ENCODE measurements at places on chromosomes 3 and 15.

DNA sequence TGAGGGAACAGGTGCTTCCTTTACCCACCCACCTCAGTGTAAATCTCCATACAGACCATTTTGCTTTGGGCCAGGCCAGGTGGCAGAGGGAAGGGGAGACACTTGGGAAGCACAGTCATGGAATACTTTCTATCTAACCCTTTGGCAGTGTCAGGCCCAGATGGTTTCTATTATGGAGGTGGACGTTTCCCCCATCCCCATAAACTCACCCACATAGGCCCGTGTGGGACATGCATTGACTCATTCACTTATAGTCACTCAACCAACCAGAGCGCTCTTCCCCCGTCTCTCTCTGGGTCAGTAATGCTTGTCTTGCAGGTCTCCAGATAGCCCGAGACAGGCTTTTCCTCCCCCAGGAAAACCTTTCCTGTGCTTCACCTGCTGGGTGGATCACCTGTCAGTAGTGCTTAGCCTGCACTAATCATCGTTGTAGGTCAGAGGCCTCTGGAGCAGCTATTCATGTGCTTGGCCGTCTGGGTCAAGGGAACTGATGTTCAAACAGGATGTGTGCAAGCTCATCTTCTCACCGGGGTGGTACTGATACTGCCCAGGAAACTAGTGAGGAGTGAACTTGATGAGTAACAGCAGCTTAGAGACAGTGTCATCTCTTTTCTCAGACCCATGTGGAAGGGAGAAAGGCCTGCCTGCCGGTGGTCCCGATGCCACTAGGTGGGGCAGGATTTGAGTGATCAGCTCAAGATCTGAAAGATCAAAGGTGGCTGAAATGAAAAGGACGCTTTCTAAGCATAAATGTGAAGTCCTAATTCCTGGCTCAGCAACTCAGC, 67.1 kb downstream of the CEMIP start:
- DNase-seq = no peak

- DNase-seq = no peak
Observed at GRCh38 chr15:36373550-36373949, 205.9 kb upstream of the CDIN1 start.

GRCh38 chr3:171206283-171206682, 179.8 kb upstream of the SLC2A2 start:
- no peak for DNase-seq

DNA sequence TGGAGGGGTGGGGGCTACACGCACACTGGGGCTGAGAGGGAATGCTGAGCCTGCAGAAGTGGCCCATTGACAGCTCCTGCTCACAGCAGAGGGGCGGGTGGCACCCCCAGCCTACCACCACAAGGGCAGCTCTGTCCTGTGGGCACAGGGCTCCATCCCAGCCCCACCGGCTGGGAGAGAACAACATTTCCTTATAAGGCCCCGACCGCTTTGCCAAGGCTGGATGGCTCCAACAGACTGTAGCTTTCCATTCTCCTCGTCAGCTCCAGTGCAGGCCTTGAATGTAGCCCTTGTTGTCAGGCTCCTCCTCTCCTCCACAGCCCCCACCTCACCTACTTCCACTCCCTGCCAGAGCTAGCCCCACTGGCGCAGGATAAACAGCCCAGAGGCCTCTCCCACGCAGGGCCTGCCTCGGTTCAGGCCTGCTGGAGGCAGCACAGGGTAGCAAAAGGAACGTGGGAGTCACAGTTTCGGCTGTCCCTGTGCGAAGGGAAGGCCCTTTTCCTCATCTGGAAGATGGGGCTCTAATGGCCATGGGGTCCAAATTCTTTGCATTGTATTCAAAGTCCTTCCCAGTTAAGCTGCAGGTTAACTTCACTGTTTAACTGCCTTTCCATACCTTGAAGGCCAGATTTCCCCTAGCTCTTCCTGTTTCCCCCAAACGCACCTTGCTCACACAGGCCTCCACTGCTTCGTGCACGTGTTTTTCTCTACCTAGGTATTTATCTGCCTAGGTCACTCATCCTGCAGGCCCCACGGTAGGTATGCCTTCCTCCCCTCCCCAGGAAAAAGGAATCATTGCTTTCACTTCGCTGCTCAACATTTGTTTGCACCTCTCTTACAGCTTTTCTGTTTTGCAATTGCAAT, 101.6 kb upstream of the LPP start:
- DNase-seq = no peak

- no peak for DNase-seq
Observed at GRCh38 chr3:55749036-55749435, 261.9 kb upstream of the WNT5A start.

DNA sequence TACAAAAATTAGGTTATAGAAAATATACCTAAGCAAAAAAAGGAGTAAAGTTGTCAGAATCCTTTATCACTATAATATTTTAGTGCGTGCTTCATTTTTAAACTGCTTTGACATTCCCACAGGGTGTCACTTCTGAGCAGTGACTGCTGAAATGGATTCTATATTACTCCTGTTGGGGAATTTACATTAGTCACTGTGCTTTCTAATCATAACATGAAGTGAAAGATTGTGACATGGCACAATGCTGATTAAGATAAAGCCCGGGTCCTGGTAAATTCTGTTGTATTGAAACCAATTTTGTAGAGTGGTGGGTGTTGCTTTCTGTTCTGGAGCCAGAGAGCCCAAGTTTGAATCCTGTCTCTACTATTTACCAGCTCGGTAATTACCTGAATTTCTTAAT, 36.4 kb upstream of the EHHADH start:
- DNase-seq = no peak

DNA sequence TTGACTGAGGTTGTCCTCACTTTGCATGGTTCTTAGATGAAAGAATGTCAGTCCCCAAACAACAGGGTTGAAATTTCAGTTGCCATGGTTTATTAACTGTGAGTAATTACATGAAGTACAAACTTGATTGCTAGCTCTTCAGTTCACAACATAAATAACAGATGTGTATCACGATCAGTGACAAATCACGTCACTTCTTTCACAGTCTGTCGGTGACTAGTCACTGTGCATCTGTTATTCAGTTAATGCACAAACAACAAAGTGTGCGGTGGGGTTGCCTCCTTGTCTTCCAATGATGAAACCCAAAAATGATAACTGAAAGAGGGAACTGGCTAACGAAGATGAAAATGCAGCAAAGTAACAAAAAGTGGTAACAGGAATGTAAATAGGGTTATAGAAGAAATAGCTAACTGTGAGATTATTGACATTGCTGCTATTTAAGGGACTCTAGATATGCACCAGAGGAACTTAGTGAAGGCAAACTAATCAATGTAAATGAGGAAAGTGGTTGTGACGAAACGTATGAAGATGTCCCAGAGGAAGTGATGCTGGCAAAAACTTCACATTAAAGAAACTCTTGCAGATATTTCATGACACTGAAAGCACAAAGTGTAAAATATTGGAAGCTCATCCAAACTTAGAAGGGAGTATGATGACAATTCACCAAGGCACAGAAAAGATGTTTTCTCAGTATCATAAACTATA, 159.3 kb downstream of the WDR76 start:
- DNase-seq = no peak

DNA sequence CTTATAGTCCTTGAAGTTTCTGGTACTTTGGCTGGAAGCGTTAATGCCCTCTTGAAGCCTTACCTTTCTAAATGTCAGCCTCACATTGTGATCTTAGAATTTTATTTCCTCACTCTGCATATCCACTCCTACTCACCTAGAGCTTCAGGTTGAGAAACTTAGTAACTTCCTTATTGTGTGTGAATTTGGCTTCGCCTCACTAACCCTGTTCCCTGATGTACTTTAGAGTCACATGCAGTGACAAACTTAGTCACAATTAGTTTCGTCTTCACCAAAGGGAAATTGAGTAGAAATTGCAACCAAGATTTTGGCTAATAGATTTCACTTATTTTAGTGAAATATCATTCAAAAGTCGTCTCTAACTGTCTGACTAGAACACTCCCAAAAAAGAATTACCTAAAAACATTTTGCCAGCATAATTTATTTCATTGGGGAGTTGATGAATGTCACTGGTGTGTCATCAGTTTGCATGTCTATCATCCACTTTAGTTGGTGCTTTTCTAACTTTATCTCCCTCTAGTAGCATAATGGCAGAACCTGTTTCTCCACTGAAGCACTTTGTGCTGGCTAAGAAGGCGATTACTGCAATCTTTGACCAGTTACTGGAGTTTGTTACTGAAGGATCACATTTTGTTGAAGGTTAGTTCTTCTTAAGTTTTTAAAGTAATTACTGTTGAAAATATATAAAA, 960 bp downstream of the MFN1 start:
- DNase-seq = no peak

DNA sequence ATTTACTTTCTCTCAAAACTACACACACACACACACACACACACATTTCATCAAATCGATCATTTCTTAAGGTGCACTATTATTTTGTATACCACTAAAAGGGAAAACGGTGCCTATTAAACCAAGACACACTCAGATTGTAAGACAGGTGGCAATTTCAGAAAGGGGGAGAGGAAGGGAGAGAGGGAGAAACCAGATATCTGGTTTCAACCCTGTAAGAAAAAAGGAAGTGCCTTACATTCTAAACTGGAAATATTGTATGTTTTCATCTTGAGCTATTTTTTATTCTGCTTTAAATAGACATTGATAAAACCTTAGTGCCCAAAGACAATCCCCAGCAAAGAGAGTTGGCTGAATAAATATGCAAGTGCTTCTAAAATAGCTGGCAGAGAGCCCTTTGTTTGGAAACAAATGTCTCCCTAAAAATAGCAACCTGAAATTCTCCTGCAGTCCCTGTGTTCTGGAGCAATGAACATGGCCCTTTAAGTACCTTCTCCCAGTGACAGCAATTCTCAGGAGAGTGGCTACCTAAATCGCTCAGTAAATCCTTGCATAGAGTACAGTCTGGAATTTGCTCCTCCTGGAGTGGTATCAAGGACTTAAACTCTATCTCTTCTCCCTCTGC, 85.7 kb downstream of the RARB start:
- DNase-seq = no peak

DNA sequence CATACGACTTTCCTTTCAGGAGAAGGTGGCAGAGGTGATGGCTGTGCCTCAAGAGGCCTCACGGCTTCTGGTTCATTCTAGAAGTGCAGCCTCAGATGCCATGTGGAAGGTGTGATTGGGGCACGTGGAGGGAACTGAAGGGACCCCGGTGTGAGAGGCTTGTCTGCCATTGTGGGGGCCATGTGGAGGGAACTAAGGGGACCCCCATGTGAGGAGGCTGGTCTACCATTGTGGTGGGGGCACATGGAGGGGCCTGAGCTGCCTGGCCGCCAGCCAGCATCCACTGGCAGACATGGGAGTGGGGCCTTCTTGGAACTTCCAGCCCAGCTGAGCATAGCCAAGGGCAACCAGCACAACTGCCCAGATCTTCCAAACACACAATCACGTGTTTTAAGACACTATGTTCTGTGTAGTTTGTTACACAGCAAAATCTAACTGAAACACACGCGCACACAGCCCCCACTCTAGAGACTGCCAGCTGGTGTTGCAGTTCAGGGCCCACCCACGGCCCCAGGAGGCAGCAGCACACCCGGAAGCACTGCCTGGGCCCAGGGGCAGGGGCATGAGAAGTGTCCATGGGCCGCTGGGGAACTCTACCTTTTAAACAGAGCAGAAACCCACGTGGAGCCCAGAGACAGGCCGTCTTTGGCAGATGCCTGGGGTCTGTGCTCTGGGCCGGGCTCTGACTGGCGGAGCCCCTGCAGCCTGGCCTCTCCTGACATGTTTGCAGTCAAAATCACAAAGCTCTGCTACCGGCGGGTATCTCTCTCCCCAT, 66.8 kb downstream of the IQSEC1 start:
- no peak for DNase-seq

GRCh38 chr3:176987901-176988650, 209.2 kb downstream of the TBL1XR1 start:
- no peak for DNase-seq

DNA sequence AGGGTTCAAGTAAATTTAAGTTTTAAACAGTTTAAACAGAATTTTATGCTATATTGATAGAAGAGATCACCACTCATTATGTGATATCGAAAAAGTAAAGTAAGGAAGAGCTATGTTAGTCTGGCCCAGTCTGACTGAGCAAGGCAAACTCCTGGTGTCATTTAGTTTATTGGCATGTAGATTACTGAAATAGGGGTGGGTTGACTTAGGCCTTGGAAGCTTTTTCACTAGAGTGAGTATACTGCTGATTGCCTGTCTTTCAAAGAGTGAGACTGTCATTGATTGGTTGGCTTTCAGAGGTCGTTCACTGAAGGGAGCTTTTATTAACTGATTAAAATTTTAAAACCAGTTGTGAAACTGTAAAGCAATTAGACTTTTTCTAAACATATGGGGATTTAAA, 294.5 kb downstream of the NAALADL2 start:
- no peak for DNase-seq

GRCh38 chr3:187986514-187986934, 167.4 kb upstream of the LPP start:
- peak; percentile 60 for DNase-seq

DNA sequence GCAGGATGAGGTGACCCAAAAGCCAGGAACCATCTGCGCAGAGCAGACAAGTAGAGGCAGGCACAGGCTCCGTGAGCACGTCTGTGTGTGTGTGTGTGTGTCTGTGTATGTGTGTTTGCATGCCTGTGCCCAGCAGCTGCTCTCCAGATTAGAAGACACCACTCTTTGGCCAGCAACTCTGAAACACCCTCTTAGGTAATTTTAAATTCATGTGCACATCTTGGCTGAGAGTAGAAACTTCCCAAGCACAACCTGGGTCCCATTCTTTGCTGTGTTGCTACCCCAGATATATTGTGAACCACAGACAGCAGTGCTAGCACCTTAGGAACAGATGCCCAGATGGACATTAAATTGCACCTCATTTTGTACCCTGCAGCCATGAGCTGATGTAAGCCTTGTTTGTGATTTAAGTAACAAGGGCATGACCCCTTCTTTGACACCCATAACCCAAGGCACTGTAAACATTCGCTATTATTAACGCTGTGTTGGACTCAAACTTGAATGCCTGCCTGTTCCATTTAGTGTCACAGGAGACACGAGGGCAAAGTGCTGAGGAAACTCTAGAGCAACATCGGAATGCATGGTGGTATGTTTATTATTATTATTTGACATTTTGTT, at the start of gene FILIP1L:
FILIP1L (minus strand) TSS at position 89 of the 618 bp plus-strand sequence.
- no peak for DNase-seq

- no peak for DNase-seq
Observed at GRCh38 chr3:188513662-188514328, 359.8 kb downstream of the LPP start.

DNA sequence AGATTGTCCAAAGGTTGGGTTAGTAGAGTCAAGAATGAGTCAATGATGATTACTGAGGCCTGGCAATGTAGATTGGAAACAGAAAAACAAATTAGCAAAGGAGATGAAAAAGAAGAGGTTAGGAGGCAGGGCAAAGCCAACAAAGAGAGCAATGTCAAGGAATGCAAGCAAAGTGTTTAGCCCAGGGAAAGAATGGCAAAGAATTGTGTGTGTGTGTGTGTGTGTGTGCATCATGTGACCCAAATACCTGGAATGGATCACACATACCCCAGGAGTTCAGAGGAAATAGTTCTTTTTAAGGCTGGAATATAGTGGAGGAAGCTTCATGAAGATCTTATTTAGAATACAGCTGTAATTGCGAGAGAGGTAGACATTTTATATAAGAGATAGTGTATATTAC, 831.7 kb upstream of the ARPP21 start:
- DNase-seq = no peak
